ENCODE measurements at places on chromosomes 4 and X.

- DNase-seq = no peak
Observed at GRCh38 chrX:11040405-11040804, 70.7 kb upstream of the HCCS start.

- DNase-seq = no peak
Observed at GRCh38 chrX:51151734-51152133, 180.9 kb upstream of the NUDT10 start.

DNA sequence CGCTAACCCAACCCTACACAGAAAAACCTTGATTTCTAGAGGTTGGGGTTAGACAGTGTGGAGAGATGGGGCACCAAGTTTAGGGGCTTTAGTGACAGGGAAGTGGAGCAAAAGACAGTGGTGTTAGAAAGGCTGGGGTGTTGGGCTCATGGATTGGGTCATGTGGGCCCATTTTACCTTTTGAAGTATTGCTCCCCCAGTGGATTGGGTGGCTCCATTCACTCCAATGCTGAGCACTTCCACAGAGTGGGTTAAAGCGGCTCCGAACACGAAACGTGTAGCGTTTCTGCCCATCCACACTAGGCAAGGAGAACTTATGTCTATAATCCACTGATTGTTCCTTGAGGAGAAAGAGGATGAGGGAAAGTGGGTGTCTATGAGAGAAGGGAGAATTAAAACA, 2.3 kb downstream of the IL2RG start:
- DNase-seq = no peak

- no peak for DNase-seq
Observed at GRCh38 chr4:38381788-38382187, 282.2 kb upstream of the KLF3 start.

- DNase-seq = no peak
Observed at GRCh38 chrX:31297881-31298280, 226.0 kb upstream of the FTHL17 start.

DNA sequence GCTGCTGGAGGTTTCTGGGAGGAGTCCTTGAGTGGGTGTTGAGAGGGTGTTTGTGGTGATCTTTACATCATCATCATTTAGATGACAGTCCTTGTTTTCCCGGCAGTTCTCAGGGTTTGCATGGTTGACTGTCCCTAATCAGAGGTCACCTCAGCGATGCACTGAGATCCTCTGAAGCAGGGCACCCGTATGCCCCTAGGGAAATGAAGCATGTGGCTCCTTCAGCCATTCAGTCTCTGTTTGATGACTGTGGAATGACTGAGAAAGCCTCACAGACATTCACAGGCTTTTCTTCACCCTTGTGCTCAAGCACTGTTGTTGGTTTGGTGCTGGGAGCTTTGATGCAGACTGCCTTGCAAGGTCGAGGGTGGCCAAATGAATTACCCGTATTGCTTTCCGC, 474.7 kb downstream of the SPRY1 start:
- DNase-seq = peak; percentile 47

DNA sequence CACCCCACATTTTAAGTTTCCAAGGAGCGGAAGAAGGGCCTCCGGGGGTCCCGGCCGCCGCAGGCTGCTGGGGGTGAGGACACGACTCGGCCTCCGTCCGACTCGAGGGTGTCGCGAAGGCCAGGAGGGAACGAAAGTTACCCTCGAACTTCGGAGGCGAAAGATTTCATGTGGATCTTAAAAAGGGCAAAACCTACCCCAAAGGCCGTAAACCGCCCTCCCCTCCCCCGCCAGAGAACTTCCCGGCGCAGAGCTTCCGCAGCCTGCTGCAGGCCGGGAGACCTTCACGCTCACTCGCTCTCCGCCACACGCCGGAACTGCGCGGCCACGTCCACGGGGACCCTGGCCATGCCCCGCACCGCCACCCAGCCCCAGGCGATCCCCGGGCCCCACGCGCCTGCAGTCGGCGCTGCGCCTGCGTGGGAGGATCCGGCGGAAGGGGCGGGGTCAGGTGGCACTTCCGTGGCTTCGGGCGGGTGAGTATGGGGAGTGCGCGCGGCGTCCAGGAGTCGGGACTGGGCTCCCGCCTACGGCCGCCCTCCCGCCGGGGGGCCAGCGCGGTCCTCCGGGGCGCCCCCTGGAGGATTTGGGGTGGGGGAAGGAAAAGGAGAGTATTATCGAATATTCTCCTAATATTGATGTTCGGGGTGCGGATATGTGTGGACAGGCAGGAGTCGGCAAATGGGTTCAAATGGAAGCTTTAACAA, at the start of gene MMAA:
Gene MMAA (plus strand): TSS at position 454 of the 707 bp plus-strand sequence. CDS start 19,755 bp downstream, outside the sequence.
- DNase-seq = peak; percentile 97

DNA sequence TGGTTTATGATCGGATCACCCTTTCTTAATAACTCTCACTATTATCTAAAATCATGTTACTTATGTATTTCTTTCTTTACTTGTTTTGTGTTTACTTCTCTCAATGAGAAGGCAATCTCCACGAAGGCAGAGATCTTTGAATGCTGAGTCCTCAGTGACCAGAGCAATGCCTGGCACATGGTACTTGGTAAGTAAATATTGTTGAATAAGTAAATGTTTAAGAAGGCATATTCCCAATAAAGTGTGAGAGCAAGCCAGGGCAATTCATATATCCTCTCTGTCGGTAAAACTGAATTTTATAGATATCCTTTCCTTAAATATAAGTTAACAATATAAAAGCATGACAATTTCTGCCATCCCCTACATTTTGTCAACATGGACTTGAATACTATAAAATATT, 94.4 kb downstream of the UGT8 start:
- DNase-seq = no peak

GRCh38 chr4:54717694-54718093, 59.9 kb downstream of the KIT start:
- DNase-seq = no peak

GRCh38 chrX:373641-374471, 12.9 kb downstream of the PPP2R3B start:
- DNase-seq = no peak

DNA sequence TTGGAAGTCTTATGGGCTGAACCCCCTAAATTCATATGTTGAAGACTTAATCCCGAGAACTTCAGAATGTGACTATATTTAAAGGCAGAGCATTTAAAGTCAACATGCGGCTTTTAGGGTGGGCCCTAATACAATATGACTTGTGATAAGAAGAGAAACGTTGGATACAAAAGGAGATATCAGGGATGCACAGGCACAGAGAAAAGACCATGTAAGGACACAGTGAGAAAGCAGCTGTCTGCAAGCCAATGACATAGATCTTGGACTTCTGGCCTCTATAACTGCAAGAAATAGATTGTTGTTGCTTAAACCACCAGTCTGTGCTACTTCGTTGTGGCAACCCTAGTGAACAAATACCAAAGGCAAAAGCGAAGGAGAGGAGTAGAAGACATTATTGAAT, 42.2 kb downstream of the GABRG1 start:
- DNase-seq = no peak

GRCh38 chrX:51421972-51422597, 74.3 kb downstream of the NUDT11 start:
- DNase-seq = no peak

DNA sequence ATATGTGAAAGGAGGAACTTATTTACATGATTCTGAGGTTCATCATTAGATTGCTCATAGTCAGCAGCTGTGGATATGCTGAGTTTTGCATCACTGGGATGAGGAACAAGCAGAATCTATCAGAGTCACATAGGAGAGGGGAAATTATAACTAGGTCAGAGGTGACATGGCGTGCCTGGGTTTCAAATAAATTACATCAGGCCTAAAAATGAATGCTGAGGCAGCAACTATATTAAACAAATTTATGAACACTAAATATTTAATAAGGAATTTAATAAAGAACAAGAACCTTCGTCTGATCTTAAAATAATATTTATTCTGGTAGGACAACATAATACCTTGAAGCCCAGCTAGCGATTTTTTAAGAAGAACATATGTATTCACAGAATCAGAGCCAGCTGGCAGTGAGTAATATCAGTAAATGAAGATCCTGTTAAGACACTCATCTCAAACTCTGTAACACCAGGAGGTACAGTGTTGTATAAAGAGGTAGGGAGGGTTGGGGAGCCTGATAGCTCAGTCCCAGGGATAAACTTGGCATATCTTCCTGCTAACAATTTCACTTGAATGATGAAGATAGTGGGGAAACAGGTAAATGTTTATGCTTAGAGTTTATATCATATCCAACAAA, 60.9 kb upstream of the HS3ST1 start:
- DNase-seq = peak; percentile 93

DNA sequence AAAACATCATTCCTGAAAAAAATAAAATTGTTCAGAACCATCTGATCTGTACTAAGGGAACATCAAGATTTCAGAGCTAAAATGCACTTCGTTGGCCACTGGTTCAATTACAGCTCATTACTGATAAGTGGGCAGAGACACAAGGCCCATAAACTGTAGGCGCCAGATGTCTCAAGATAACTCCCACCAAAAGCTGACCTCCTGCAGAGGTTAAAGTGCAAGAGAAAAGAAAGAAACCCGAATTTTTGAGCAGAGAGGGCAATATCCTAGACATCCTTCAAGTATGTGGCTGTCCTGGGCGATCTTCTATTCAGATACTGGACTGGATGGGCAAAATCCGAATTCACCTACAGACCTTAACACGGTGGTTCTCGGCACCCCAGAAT, 660 bp downstream of the GEMIN8 start:
- DNase-seq = no peak

DNA sequence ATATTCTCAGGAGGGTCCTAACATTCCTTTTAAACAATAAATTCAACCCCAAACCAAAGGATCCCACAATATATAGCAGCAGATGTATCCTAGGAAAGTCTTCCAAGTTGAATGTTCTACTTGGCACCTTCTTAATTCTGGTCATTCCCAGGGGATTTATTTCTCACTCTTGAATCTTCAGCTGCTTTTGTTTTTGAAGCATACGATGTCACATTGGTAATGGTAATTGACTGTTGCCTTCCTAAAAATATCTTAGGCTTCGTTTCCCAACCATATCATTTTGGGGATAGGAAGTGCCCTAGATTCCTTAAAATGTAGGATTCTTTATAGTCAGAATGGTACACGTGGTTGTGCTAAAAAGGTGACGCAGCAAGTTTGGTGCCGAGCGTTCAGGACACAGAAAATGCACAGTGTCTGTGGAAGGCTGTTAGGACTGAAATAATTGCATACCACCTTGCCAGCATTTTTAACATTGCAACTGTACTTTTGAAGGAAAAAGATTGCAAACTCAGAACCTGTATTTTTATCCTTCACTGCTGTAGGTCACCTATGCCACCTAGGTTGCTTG, 8.1 kb downstream of the SNX25 start:
- DNase-seq = no peak

GRCh38 chrX:154350429-154351182, 23.8 kb downstream of the FLNA start:
- DNase-seq = no peak

DNA sequence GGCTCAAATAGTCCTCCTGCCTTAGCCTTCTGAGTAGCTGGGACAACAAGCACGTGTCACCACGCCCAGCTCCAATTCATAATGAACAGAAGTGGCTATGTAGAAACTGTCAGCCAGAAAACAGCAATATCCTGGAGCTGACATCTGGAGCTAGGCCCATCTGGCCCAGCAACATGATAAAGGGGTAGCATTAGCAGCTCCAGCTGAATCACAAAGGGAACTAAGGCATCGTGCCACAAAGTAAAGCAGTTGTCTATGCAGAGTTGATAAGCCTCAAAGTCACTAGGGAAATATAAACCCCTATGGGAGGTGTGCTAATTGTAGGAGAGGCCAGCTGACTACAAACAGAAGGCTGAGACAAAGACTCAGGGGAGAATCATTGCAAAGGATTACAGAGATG, 270.5 kb upstream of the GPC4 start:
- no peak for DNase-seq

DNA sequence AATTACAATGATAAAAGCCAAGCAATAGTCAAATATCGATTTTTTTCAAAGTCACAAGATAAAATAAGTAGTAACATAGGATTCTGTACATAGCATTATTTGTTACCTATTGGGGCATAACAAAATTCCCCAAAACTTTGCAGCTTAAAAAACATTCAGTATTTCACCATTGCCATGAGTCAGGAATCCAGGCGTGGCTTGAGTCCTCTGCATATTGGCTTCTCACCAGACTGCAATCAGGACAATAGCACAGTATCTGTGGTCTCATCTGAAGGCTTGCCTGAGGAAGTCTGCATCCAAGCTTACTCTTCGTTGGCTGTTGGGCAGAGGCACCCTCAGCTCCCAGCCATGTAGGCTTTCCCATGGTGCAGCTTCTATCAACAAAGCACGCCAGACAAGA, 6.2 kb upstream of the CTBP1 start:
- DNase-seq = peak; percentile 46

DNA sequence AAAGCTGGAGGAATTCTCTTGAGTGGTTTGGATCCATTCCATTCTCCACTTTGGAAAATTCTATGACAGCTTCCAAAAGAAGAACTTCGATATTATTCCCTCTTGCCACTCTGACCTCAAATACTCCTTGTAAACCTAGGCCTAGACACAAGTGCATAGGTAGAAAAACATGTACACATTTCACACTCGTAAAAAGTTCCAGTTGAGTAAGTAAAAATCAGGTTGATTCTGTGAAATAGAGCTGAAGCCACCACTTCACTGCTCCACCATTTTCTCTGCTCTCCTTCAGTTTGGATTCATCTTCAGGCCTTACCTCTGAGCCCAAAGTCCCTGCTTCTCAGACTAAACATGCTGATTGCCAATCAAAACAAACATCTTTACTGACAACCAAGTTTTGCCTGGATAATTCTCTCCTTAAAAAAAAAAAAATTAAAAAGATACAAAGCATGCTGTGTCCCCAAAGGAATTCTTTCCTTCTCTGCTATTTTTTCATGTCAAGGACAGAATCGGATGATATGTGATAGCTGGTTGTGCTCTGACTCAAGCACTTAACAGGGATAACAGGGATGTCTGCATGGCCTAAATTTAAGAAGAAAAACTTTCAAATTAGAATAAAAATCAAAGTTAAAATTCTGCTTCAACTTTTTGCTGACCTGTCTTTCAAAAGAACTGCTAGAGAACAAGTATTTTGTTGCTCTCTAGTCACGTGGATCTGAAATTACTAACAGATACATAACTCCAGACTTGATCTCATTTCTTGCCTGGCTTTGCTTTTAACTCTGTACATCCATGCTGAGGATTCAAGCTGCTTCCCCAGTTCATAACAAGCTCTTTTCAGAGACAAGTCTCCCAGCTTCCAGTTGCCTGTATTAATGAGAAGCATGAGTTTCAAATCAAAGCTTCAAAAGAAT, 420.9 kb upstream of the INTU start:
- DNase-seq = no peak

DNA sequence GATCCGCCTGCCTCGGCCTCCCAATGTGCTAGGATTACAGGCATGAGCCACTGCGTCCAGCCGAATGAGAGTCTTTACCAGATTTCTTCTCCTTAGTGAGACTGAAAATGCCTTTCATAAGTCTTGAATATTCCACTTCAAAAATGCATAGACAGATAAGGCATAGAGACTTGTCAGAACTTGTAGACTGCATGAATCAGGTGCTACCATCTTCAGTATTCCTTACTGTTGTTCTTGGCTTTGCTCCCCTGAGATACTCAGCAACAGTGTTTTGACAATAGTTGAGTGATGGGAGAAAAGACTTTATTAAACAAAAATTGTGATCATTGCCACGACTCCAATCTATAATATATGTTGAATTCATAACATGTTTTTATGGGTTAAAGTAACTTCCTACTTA, 11.0 kb downstream of the TKTL2 start:
- DNase-seq = no peak

- no peak for DNase-seq
Observed at GRCh38 chr4:23476515-23477090, 413.2 kb downstream of the PPARGC1A start.

GRCh38 chr4:163591614-163592020, 97.1 kb downstream of the TMA16 start:
- peak; percentile 40 for DNase-seq
